ENCODE measurements at places on chromosomes 12 and 14.

DNA sequence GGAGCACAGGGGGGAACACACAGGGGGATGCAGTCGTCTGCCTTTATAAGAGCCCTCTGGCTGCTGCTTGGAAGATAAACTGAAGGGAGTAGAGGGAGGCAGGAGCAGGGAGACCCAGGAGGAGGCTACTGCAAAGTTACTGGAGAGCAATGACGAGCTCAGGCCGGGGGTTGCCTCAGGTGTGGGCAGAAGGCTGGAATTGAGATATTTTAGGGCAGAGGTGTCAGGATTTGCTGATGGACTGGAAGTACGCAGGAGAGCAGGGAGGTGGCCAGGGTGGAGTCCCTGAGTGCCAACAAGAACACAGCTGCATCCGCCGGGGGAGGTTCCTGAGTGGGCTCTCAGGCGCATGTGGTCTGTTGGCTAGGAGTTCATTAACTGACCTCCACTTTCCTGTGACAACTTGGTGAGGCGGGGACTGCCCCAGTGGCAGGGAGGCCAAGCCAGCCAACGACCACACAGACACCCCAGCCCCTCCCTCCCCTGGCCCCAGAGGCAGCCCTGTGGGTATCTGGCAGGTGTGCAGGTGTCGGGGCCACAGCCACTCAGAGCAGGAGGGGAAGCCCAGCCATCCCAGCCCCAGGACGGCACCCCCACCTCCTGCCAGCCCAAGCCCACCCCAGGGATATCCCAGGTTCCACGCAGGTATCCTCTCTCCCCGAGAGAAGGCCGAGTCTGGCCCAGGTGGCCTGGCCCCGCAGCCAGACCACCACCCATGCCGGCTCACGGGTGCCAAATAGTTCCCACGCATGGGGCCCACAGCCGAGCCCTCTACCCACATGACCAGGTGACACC lies 85.4 kb downstream of the NCOR2 start:
- no peak for DNase-seq

DNA sequence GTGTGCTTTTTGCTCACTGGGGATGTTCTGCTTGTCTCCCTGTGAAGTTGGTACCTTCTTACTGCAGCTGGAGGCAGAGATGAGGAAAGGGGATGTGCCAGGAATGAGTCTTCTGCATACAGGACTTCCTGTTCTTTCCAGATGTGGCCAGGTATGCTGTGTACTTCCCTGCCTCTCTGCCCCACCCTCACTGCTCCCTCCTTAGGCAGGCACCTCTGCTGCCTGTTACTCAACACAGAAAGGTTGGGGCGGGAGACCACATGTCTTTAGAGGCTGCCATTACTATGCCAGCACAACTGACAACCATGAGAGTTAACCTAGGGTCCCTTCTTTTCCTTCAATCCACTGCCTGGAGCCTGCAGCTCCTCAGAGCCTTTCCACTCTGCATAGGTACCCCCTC lies 2.0 kb upstream of the OAS3 start:
- DNase-seq = no peak

- DNase-seq = no peak
These were observed 114.9 kb downstream of the SAMD4A start for GRCh38 chr14:54681811-54682261.

GRCh38 chr12:91937706-91938105 lies 207.9 kb downstream of the BTG1 start:
- no peak for DNase-seq

GRCh38 chr12:95694136-95694535 lies 96.4 kb downstream of the NTN4 start:
- no peak for DNase-seq

DNA sequence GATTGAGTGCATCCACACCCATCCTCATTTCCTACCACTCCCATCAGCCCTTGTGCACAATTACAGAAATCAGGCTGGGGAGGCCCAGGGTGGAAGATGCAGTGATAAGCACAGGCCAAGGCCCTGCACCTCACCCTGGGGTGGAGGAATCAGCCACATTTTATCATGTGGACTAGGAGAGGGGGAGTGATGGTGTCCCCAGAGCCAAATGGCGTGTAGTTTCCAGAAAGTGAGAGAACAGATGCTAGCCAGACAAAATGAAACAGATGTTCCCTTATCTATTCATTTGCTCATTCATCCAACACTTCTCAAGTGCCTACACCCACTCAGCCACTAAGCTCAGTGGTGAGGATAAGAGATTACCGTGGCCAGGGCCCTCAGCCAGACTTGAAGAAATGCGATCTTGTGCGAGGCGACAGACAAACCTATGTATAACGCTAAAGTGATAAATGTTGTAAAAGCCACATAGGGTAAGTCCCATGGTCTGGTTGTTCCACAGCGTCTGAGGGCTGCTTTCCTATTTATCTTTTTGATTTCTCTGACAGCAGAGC lies 93.6 kb downstream of the STAB2 start:
- no peak for DNase-seq

- DNase-seq = no peak
These were observed 105.8 kb downstream of the AVPR1A start for GRCh38 chr12:63045020-63045860.

- no peak for DNase-seq
These were observed 49.1 kb downstream of the BTG1 start for GRCh38 chr12:92096346-92097136.

GRCh38 chr12:82357845-82358199 lies 365 bp downstream of the CCDC59 start:
- DNase-seq = no peak

DNA sequence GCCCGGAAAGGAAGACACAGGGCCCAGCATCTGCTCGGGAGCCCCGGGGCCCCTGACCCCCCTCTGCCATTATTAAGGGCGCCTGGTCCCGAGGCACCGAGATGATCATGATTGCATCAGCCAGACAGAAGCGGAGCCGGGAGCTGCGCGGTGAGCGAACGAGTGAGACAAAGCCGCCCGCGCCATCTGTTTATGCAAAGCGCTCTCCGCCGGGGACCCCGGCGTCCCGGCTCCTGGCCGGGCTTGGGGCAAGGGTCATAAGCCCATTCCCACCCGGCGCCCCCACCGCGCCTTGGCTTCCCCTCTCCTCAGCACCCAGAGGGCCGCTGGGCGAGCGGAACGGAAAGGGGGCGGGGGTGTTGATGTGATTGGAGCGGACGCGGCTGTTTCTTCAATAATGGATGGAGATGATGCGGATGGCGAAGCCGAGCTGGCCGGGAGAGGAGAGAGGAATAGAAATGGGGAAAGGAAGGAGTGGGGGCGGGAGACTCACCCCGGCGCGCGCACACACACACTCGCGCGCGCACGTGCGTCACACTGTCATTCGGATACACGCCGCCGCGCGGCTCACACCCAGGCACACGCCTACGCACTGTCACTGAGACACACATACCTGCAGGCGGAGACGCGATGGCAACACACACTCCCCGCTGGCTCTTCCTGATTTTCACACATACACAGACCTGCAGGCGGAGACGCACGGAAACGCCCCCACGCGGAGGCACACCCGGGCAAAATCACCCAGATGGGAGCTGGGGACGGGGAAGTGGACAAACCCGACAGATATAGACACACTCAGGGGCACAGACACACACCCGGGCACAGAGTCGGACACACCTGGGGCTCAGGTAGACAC lies 10.7 kb downstream of the STAC3 start:
- DNase-seq = peak; percentile 77

GRCh38 chr14:93161411-93161940 lies 23.2 kb downstream of the MOAP1 start:
- no peak for DNase-seq

DNA sequence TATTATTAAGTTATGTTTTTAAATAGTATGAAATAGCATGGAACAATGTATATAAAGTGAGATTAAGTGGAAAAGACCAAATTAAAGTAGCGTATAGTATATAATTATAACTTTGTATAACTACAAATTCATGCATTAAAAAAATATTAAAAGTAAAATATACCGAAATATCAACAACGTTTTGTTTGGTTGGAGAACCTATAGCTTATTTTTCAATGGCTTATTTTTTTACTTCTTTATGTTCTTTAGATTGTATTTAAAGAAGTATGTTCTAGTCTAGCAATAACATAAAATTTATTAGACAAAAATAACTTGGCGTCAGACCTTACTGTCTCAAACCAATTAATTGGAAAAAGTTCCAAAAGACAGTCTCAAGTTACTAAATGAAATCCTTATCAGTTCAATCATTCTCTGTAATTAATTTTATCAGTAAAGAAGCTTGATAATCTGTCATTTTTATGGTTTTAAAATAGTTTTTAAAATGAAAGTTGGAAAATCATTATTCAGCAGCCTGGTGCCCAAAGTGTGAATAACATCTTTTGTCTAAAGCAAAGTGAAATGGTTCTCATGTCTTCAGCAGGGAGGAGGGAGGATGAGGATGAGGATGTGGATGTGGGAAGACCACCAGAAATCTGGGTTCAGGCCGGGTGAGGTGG lies 46.7 kb downstream of the IRAK3 start:
- DNase-seq = no peak

GRCh38 chr14:73713206-73713802 lies 880 bp downstream of the PNMA1 start:
- DNase-seq = no peak

- DNase-seq = no peak
These were observed 24.3 kb downstream of the UBR7 start for GRCh38 chr14:93231129-93231979.

GRCh38 chr12:67876305-67876915 lies 112.8 kb upstream of the IFNG-AS1 start:
- DNase-seq = no peak

GRCh38 chr14:71094722-71095121 lies 187.5 kb downstream of the PCNX1 start:
- DNase-seq = no peak

Measured in activated CD8-positive, alpha-beta memory T cell treated with anti-CD3 and anti-CD28 coated beads, Interleukin-2, amount 10 ng/mL, durations not matched to agents 7 days and 5 days (primary cell).